ENCODE measurements at places on chromosomes 4 and X.
A peak's percentile ranks its signal among the peaks of the same experiment; 100 is the strongest.

GRCh38 chr4:82560853-82561785 is 669 bp downstream of the TMEM150C start:
- no peak for DNase-seq

DNA sequence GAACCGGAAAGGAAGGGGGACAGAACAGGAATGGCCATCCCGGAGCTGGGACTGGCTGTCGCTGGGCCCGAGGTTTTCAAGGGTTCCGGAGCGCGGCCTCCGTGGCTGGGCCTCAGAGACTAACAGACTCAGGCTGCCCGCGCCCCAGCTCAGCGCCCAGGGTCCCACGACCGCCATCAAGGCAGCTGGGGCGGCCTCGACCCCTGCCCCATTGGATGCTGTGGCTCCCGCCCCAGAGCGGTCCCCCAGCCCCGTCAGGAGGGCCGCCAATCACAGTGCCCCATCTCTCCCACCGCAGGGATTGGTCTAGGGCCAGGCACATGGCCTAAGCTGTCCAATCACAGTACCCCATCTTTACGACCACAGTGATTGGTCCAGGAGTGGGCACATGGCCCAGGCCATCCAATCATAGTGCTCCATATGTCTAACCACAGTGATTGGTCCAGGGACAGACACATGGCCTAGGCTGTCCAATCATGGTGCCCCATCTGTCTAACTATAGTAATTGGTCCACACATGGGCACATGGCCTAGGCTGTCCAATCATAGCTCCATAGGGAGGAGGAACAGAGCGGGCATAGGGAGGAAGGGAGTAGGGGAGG is 105.3 kb upstream of the NKX1-1 start:
- DNase-seq = no peak

DNA sequence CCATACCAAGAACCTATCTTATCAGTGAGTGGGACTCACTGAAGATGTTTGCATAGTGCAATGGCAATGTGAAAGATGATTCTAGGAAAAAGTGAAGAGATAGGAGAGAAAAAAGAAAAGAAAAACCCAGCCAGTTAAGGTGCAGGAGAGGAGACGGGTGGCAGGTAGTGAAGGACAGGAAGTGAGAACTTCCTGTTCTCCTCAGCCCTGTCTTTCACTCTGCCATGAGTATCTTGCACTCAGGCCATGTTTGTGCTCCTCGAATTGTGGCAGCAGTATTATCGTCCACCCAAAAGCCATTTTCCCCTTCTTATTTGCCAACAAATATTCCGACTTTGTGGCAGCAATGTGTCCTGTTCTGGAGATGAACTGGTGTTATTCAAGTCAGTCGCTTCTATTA is 8.6 kb upstream of the ENPEP start:
- DNase-seq = no peak

GRCh38 chrX:103214870-103215424 is at the start of gene BEX4:
Gene BEX4 (plus strand): TSS chrX:103215108. CDS start chrX:103216154, 1,046 bp downstream.
- no peak for DNase-seq

GRCh38 chrX:24259544-24260240 is 54.2 kb downstream of the SUPT20HL2 start:
- peak; percentile 60 for DNase-seq

GRCh38 chr4:73436674-73437557 is 895 bp downstream of the AFP start:
- no peak for DNase-seq

GRCh38 chr4:150235808-150236271 is 157.6 kb downstream of the DCLK2 start:
- DNase-seq = no peak

- no peak for DNase-seq
Measured at GRCh38 chrX:2521927-2522386, 21.2 kb upstream of the DHRSX start.

DNA sequence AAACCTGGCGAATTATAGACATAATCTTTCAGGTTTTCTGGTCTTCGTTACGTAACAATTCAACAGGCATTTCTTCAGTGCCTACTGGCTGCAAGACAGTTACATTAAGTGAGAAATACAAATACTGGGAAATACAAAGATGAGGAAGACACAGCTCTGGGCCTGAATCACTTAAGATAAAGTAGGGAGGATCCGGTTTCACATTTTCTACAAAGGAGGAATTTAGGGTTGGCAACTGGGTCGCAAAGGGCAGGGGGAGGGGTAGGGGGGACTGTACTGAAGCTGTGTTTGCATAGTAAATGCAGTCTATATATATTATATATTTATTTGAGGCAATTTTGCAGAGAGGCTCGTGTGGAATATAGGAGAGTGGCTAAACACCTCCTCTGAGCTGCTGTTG is 107.4 kb downstream of the MAML3 start:
- no peak for DNase-seq

DNA sequence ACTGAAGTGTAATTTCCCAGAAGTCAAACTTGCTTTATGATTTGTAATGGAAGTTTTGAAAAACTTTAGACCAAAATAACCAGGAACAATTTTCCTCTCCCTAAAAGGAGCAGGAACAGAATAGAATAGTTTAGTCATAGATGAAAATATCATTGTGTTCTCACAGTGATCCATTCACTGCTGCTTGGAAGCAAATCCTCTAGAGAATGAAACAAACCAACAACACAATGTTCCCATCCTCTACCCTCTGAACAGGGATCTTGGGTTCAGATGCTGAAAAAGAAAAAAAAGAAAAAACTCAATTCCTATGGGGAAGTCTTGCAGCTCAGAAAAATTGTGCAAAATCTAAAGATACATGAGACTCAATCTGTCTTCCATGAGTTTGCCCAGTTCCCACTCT is 12.2 kb downstream of the DSPP start:
- no peak for DNase-seq

DNA sequence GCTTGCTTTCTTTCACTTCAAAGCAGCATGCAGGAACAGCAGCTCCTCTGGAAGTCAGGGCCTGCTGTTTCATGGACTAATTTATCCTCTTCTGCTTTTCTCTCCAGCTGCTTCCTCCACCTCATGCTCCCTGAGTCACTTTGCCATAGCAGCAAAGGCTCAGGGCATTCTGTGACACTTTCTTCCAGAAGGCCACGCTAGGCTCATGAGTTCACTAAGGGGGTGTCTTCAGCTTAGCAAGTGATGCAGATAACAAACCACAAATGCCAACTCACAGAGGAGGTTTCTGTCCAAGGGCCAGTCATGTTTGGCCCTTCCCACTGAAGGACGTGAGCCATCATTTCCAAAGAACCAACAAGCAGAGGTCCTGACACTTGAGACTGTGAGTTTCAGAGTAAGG is 200.2 kb downstream of the ADGRA3 start:
- DNase-seq = no peak

- DNase-seq = no peak
Measured at GRCh38 chrX:153491351-153491914, 3.3 kb upstream of the BGN start.

GRCh38 chr4:62661821-62662220 is 1461.7 kb downstream of the ADGRL3 start:
- no peak for DNase-seq

- DNase-seq = no peak
Measured at GRCh38 chr4:26619784-26620183, 35.9 kb downstream of the TBC1D19 start.

DNA sequence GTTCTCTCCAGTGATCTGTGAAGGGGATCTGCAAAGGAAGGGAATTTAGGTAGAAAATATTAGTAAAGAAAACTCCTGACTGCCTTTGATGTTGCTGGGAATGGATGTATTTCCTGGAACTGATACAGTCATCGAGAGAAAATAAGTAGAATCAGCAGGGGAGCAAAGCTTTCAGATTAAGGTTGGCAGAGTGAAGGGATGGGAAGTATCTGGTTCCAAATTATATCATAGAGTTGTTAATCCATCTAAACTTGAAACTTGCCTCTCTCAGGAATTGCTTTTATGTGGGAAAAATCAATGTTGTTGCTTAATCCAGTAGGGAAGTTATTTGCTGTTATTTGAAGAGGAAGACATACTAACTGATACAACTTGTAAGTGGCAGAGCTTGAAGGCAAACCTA is 19.3 kb downstream of the EPHA5 start:
- no peak for DNase-seq

GRCh38 chr4:71275570-71275969 is 63.2 kb upstream of the SLC4A4 start:
- DNase-seq = no peak

DNA sequence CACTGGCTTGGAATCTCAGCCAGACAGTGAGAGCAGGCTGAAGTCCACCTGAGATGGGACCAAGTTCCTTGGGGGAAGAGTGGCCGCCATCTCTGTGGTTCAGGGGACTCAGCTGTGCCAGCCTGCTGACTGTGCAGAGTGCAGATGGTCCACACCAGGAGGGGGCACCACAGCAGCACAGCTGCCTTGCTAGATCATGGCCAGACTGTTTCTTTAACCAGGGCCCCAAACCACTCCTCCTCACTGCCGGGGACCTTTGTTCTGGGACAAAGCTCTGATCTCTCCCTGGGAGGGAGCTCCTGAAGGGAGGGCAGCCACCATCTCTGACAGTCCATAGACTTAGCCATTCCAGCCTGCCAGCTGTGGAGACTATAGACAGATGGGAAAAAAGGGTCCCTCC is 2189.6 kb downstream of the PCDH7 start:
- DNase-seq = no peak

DNA sequence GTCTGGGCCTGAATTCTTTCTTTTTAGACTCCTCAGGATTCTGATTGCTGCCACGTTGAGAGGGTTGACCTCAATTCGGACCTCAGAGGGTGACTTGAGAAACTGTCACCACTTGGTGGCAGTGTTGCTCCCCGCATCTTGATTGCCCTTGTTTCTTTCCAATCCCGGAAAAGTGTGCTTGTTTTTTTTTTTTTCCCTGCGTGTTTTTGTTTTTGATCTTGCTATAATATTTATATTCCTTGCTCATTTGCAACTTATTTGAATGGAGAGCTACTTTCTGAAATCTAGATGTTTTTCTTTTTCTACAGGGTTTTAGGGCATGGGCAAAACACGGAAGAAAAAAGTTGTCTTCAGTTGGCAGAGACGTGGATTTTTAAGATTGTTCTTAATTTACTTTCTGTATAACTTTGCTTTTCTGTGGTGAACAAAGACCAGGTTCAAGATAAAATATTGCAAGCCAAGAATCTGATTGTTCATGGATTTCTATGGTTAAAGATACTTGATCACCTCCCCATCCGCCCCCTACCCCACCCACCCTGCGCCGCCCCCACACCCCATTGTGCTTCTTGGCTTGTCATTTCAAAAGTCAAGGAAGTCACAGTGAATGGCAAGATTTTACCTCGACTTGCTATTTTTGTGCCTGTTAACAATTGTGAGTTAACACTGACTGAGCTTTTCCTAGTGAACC is 102.0 kb downstream of the PTTG2 start:
- peak; percentile 55 for DNase-seq

DNA sequence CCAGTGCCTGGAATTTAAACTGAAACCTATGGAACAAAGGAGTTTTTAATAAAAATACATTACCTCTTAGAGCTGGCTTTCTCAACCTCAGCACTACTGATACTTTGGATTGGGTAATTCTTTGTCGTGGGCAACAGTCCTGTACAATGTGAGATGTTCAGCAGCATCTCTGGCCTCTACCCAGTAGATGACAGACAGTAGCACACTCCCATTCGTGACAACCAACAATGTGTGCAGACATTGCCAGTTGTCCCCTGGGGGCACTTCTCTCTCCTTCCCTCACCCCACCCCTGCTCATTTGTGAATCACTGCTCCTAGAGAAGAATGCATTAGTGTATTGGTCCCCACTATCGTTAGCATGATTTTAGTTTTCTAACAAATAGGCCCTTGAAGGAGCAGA is 16.2 kb downstream of the GPAT3 start:
- DNase-seq = peak; percentile 39

DNA sequence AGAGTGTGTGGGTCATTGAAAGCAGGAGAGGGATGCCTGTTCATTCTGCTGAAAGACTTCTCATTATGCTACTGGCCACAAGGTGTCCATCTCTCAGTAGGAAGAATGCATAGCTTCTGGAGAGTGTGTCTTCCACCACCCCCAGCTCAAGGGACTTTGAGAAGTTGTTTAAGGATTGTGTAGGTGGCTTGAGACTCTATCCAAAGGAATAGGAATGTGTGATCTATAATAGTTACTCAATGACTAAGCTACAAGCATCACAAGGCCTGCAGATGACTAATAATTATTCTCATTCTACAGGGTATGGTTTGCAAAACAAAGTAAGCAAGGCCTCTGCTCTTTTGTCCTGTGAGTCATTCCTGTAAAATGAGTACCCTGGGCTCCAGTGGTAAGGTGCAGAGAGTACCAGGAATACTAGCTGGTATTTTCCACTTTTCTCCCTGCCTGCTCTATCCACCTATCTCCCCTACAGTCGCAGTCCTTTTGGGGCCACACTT is 279.8 kb upstream of the BOD1L1 start:
- DNase-seq = peak; percentile 72

DNA sequence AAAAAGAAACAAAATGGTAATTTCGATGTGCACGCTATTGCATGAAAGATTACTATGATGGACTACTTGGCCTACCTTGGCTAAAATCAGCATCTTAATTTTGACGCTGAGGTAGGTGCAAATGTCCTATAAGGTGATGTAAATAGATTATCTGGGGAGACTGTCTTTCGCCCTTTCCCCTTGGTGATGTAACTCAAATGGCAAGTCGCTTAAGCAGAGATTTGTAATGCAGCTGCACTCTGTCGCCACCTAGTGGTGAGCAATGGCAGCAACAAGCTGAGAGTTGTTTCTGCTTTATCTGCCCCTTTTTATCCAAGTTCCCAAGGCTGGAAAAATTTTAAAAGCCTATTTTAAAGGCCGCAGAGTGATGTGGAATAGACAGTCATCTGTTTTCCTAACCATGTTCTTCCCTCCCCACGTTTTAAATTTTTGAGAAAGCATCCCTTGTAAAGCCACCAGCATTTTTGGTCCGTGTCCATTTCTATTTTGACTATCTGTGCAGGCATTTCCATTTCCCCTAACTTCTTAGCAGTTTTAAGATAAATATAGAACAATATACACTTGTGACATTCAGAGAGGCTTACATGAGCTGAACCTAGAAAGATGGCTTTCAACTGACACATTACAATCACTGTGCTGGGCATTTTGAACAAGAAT is 62.4 kb upstream of the PDLIM3 start:
- DNase-seq = peak; percentile 41

- DNase-seq = no peak
Measured at GRCh38 chr4:1080961-1081688, 32.2 kb downstream of the RNF212 start.

DNA sequence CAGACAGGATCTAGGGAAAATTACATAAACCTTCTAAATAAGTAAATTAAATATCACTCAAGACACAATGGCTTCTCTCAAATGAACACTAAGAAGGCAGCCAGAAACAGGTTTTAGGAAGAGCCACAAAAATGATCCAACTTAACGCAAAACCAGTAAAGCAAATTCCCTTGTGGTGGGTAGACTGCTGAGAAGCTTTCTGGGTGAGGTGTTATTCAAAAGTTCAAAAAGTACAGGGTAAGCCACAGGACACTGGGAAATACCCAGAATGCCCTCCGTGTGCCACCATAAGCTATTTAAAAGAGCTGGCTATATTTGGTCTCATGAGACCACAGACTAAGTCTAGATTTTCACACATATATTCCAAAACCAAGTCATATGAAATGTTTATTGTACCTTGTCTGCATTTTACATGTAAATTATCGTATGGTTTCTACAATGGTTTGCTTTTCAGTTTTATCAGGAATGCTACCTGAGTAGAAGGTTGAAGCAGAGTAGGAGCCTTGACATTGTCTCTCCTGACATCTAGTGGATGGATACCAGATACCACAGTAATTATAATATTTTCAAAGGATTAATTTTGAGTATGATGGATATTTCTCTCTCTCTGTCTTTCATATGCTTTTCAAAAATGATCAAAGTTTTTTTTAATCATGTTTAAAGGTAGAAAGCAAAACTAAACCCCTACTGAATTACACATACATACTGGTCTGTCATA is 109.3 kb upstream of the KLHL13 start:
- no peak for DNase-seq
